ENCODE measurements at places on chromosomes 6 and 20.

DNA sequence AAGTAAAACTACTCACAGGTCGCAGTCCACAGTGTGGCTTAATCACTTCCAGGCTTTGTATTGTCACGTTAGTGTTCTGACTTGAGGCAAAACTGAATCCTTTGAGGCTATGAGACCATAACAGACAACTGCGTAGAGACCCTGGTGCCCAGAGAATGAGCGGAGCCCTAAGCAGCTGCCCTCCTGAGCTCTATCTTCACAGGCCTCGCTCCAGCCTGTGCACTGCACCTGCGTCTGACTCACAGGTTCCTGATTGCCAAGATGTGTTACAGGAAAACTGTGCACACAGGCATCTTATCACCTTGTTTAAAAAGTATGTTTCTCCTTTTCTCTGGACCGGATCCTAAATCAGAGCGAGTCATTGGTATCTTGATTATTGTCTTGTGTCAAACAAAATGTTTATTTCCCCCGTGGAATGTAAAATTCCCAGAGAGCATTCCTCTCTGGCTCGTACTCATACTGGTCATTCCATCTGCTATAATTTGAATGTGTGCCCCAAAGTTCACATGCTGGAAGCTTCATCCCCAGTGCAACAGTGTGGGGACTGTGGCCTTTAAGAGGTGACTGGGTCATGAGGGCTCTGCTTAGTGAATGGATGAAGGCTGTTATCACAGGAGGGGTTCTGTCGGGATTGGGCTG lies 25.7 kb downstream of the PRR18 start:
- DNase-seq, result no peak

- DNase-seq, result no peak
These were observed 6.8 kb downstream of the BNIP5 start for GRCh38 chr6:36329798-36330291.

- no peak for DNase-seq
These were observed 20.2 kb upstream of the TNFAIP3 start for GRCh38 chr6:137846772-137847313.

- DNase-seq, result no peak
These were observed 325.0 kb upstream of the AGPAT4 start for GRCh38 chr6:161598896-161599295.

- no peak for DNase-seq
These were observed 46.6 kb downstream of the NOL4L start for GRCh38 chr20:32538526-32538939.

DNA sequence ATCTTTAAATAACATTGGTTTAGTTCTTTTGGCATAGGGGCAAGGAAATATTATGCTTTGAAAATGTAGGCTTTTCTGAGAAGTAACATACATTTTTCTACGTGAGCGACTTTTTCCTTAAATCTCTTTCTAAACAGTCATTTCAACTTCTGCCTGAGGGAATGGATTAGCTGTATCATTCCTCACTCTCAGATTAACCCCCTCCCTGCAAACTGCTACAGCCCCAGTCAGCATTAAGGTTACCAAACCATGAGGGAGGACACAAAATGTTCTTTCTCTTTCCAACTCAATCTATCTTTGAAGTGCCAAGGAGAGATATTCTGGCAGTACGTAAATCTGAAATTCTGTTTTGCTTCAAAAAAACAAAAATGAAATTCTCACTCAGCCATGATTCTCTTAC lies 231.3 kb upstream of the FLRT3 start:
- no peak for DNase-seq

GRCh38 chr6:170111141-170111664 lies 179.7 kb downstream of the DLL1 start:
- no peak for DNase-seq

DNA sequence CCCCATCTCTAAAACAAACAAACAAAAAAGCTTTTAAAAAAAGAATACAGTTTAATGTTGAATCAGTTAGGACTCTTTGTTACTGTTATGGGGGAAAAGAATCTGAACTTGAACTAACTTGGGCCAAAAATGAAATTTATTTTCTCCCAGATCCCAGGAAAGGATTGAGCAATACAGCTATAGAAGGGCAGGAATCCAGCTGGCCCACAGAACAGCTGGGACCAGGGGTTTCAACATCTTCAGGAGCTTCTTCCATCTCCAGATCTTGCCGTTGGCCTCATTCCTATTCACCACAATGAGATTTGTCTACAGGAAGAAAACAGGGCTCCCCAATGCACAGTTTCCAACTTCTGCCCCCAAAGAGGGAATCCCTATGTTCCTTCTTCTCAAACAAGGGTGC lies 43.2 kb upstream of the AKAP12 start:
- no peak for DNase-seq

DNA sequence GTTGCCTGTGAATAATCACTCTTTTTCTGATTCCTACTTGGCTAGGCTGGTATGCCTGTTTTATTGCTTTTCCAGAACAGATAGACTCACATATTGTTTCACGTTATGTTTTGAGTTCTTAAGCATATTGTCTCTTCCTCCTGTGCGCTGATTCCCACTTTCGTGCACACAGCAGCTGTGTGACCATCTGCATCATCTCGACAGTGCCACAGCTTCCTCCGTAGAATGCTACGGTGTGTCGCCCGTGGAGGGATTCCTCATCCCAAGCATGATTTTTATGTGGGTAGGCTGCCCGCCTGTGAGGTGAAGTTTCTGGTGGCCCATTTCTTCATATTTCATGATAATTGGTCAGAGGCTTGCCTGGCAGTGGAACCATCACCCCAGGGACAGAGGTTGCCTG lies 31.8 kb downstream of the PLCB4 start:
- DNase-seq, result no peak
